Astrocyte of the hippocampus (primary cell): ENCODE measurements at places on chromosomes 12 and 14.

DNA sequence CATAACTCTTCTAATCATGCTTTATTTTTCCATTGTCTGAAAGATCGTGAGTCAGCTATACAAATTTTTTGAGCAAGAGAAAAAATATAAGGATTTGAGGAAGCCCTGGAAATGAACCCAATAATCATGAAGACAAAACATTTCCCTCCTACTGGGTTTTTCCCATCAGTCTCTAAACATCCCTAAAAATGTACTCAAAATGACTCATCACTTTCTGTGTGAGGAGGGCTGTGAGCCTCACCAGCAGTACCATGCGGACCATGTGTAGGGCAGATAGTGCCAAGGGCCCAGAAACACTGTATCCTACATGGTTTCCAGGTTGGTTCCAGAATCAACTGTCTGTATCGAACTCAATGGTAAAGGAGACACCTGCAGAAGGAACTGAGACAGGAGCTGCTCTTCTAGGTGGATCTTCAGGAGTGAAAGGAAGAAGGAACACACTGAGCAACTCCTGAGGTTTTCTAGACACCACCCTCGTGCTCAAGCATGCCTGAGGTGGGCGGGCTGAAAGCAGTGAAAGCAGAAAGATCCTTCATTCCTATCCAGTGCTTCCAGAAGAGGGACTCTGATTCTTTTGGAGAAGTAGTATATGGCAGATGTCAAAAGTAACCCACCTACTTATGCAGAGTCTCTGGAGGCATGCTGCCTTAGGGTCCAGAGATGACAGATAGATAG lies 48.6 kb upstream of the RHOJ start:
- DNase-seq: peak; percentile 34

GRCh38 chr12:96131230-96131788 lies 62.9 kb upstream of the ELK3 start:
- no peak for DNase-seq

- no peak for DNase-seq
Observed at GRCh38 chr12:84329938-84330337, 582.7 kb downstream of the SLC6A15 start.

DNA sequence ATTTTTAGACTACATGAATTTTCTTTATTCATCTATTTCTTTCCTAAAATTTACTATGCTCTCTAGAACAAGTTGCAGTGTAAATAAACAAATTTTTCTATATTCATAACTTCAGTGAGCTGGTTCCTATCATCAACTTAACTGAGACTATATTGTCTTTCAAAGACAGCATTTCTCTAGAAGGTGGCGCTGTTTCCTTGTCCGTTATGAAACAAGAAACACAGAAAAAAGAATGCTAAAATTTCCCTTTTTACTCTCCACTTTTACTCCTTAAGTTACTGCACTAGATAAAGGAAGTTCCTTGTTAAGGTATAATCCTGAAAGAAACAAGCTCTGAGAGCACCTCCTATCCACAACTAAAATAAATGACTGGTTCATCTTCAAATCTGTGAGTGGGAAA lies 8.2 kb upstream of the CLEC2A start:
- no peak for DNase-seq

DNA sequence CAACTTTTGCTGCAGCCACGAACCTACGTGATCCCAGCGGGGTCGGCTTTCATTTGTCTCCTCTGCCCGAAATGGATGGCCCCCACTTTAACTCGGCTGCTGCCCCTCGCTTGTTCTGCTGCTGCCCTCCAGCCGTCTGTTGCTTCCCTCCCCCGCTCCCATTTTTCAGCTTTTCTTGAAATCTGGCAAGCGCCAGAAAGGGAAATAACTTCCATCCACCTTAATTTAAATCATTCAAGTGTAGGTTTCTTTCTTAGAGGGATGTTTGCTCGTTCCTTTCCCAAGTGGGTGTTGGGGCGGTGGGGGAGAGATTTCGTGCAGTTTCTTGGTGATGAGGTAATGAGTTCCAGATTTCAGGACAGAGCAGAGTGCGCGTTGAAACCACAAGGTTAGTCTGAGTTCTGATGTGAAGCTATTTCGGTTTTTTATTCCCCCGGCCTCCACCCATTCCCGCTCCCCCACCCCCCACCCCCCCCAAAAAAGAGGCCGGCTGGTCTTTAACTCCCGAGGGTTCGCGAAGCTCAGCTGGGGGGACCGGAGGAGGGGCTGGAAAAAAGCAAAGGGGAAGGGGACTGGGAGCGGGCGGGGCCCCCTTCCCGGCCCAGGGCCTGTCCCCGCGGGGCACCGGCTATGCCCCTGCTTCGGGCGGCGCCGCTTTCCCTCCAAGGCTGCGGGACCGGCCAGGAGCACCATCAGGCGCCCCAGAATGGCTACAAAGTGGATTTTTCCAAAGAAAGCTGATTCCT lies 2.2 kb upstream of the ZFP36L1 start:
- DNase-seq: peak; percentile 90
